Smooth muscle cell of the brain vasculature (primary cell): ENCODE measurements at places on chromosomes 11 and 22.

DNA sequence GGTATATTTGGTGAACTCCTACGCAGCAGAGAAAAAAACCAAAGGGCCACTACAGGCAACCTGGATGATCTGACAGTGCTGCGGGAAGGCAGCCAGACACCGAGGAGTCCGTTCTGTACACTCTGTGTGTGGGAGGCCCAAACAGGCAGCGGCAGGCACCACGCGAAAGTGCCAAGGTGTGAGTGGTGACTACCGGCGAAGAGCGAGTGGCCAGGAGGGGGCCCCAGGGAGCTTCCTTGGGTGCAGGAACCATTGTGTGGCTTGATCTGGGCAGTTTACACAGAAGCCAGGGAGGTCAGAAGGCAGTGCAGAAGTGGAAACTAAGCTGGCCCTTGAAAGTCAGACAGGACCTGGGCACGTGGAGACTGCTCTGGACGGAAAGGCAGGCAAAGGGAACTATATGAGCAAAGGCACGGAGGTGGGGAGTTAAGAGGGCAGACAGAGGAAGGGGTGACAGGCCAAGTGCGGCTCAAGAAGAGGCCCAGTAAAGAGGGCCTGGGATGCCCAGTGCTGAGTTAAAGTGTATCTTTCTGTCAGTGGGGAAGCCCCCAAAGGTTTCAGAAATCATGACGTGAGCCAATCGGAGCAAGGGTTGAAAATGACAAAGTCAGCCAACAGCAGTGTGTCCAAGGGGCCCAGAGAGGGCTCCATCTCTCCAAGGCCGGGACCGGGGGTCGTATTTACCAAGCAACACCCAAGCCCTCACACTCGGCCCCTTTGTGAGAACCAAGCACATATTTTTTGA, 10.6 kb downstream of the TMEM184B start:
- no peak for DNase-seq

DNA sequence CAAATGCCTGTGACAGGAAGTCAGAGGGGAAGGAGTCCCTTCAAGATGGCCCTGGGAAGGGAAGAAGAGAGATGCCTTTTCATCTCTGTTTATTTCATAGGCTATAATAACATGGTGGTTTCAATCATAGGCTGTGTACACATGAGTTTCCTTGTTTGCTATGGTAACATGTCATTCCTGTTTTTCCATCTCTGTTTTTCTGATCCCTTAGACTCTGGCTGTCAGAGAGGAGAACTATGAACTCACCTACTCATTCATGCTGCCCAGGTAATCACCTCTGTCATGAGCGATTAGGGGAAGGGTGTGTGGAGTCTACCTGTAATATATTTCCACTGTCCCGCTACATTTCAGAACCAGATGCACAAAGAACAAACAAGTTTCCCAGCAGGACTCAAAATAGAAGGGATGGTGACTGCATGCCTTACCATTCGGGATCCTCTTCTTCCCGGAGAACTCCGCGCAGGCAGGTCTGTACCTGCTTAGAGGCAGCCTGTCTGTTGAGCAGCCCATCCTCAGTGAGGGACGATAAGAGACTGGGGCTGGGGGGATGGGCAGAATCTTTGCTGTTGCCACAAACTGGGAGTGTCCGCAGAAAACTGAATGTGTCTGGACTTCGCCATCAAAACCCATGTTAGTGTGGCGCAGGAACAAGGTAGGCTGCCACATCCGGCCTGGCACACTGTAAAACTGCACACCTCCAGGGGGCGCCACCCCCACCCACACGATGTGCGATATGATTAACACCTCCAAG, 7.1 kb upstream of the PEX26 start:
- no peak for DNase-seq

DNA sequence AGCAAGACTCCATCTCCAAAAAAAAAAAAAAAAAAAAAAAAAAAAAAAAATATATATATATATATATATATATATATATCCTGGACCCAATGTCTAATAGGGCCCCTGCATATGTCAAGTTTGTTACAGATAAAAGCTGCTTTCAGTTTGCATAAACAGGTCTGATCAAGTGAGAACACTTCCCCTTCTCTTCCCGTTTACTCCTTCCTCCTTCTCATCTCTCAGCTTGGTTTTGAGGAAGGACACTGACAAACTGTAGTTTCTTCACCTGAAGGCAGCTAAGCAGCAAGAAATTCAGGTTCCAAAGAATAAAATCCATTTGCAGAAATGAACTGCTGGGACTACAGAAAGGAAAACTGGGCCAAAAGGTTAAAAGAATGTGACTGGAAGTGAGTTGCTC, 11.7 kb downstream of the THOC5 start:
- DNase-seq = no peak

- no peak for DNase-seq
These were observed 808.0 kb downstream of the DLG2 start for GRCh38 chr11:84819128-84819527.

DNA sequence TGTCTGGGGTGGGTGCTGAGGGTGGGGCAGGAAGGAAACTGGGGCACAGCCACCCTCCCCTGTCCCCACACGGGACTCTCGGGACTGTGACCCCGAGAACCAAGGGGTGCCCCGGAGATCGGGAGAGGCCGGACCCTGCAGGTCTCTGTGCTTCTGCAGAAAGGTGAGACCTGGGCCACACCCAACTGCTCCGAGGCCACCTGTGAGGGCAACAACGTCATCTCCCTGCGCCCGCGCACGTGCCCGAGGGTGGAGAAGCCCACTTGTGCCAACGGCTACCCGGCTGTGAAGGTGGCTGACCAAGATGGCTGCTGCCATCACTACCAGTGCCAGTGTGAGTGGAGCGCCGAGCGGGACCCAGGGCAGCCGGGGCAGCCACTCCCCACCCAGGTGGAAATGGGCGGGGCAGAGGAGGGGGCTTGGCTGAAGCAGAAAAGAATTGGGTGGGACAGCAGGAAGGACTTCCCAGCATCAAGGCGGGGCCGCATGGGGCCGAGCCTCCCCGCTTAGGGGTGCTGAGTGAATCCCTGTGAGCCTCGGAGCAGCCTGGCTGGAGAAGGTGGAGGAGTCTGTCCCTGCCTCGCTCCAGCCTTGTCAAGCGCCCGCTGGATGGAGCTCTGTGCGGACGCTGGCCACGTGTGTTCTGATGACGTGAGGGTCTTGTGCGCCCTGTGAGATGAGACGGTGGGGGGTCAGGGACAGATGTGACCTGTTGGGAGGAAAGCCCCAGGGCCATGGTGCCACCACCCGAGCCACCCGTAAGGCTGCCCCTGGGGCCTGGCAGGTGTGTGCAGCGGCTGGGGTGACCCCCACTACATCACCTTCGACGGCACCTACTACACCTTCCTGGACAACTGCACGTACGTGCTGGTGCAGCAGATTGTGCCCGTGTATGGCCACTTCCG, 29.3 kb upstream of the MUC5B start:
- DNase-seq = no peak

DNA sequence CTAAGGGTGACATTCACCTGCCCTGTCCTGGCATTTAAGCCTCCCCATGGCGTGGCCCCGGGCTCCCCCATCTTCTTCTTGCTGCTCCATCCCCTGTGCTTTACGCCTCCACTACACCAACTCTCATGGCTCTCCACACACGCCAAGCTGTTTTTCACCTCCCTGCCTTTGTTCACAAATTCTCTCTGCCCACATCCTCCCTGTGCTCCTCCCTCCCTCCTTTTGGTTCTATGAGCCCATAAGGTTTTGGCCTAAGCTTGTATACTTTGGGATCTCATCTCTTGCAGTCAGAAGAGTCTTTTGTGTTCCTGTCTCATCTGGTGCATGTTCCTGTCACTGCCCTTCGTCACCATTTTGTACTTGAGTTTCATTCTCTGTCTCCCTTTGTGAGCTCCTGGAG, 4.6 kb upstream of the DNAL4 start:
- DNase-seq = no peak

DNA sequence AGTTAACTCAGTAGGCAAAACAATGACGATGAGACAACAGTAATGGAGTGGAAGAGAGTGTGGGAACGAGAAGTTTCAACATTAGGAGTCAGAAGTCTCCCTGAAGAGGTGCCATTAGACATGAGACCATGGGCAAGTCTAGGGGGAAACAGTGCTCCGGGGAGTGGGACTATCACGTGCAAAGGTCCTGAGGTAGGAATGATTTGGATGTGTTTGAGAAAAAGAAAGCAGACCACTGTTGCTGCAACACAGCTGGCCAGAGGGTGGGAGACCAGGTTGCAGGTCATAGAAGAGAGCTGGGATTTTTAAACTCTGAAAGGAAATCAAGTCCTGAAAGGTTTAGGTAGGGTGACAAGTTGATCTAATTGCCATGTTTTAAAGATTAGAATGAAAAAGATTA, 63.0 kb downstream of the NAV2 start:
- DNase-seq = no peak

DNA sequence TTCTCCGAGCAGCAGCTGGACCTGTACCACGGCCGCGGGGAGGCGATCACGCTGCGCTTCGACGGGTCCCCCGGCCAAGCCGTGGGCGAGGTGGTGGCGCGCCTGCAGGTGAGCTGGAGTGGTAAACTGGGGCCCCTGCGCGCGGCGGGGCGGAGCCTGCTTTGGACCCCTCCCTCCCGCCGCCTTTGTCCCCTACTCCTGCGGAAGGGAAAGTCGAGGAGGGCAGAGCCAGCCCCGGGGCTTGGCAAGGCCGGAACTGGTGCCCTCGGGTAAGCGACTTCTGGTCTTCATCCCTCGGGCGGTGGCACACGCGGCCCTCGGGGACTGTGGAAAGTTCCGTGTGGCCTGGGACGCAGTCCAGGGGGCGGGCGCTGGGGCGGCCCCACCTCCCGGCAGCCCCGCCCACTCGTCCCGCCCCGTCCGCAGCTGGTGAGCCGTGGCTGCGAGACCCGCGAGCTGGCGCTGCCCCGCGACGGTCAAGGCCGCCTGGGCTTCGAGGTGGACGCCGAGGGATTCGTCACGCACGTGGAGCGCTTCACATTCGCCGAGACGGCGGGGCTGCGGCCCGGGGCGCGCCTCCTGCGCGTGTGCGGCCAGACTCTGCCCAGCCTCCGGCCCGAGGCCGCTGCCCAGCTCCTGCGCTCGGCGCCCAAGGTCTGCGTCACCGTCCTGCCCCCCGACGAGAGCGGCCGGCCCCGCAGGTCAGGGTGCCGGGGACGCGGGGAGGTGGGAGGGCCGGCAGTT, 9.2 kb downstream of the SIPA1 start:
- DNase-seq = no peak

GRCh38 chr11:22558664-22559063, 67.0 kb downstream of the FANCF start:
- DNase-seq = no peak

- no peak for DNase-seq
These were observed 51.4 kb downstream of the ELP4 start for GRCh38 chr11:31560842-31561476.

DNA sequence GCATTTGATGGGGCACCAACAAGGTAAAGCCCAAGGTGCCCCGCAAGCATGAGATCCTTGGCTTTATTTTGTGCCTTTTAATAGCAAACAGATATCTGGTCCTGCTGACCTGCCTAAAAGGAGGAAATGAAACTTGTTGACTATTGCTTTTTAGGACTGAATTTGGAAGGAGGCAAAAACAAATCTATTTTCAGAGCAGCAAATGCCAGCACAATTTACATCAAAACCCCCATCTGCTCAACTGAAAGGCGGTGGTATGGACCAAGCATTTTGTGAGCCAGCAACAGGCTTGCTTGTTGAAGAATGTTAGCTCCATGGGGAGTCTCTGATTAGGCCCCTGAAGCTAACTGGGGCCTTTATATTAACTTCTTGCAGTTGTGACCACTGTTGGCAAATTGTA, 192.6 kb upstream of the E2F8 start:
- no peak for DNase-seq

- no peak for DNase-seq
These were observed 73.2 kb downstream of the SLC35F2 start for GRCh38 chr11:107785401-107785800.

DNA sequence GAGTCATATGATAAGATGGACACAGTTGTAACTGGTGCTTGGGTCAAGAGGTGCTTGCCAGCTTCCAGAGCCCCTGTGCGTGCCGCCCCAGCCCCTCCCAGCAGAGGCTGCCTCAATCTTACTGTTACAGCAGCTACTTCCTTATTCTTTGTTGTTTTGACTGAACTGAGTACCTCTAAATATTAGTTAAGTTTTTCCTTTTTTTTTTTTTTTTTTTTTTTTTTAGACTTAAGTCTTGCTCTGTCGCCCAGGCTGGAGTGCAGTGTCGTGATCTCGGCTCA, 8.8 kb downstream of the ZBED4 start:
- no peak for DNase-seq

DNA sequence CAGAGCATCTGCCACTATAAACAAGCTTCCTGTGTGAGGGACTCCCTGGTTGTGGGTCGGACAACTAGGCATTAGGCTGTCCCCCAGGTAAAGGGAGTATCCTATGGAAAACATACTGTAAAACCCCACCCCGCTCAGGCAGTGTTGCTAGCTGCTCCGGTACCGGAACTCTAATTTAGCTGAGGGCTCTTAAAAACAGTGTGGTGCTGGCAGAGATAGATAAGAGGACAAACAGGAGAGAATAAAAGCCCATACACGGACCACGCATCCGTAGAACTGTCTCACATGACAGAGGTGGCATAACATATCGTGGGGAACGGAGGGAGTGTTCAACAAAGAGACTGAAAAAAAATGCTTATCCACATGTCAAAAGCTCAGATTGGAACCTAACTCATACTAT, 3.4 kb upstream of the MOGAT2 start:
- no peak for DNase-seq

GRCh38 chr11:22634897-22635629, 9.4 kb upstream of the FANCF start:
- peak; percentile 10 for DNase-seq

DNA sequence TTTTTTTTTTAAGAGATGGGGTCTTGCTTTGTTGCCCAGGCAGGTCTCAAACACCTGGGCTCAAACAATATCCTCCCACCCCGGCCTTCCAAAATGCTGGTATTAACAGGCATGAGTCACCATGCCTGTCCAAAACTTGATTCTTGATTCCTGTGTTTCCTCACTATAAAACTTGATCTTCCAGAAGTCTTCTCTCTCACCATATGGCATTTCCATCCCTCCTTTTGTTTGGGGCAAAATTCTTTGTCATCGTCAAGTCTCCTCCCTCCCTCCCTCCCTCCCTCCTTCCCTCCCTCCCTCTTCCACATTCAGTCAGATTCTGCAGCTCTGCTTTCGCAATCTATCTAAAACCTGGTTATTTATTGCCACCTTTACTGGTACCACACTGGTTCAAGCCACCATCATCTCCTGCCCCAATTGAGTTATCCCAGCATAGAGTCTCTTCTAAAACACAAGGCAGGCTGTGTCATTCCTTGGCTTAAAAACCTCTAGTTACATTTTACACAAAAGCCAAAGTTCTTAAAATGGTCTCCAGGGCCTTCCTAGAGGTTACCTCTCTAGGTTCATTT, 65.0 kb upstream of the HORMAD2 start:
- no peak for DNase-seq

DNA sequence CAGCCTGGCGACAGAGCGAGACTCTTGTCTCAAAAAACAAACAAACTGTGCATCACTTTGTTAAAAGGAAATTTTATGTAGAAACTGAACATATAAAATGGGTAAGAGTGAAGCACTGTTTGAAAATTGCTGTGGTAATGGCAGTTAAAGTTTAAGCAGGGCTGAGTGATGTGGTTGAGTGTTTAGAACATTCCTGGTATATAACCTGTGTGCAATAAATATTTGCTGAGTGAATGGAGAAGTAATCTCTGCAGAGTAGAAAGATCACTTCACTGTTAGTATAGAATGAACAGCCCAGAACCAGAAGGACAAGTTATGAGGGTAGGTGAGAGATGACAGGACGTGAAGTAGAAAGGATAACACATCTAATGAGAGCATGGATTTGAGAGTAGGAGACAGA, 27.3 kb downstream of the CECR2 start:
- no peak for DNase-seq

GRCh38 chr11:20596205-20597153, 2.9 kb upstream of the SLC6A5 start:
- DNase-seq = no peak
